ENCODE measurements at places on chromosomes 3 and 15. TPM values are rescaled to one million over a fixed set of nuclear protein-coding genes. Genes with fewer than 3 reads are reported as not detected.

- H3K4me3 ChIP-seq: no peak overlapping the region
- H3K27ac ChIP-seq: no peak overlapping the region
- no peaks in the 10 kb centered on the region for H3K27me3 ChIP-seq
- H3K36me3 ChIP-seq: no peaks in the 10 kb centered on the region
- no peaks in the 10 kb centered on the region for H3K4me1 ChIP-seq
- no peak for DNase-seq
These were observed 485.1 kb downstream of the TBL1XR1 start for GRCh38 chr3:176712191-176712590.

GRCh38 chr3:61613666-61614065, 52.3 kb downstream of the PTPRG start:
- H3K4me1 ChIP-seq: peaks cover 13% of the 10 kb centered on the region
- no peak overlapping the region for H3K27ac ChIP-seq
- H3K36me3 ChIP-seq: no peaks in the 10 kb centered on the region
- no peak for DNase-seq

BCHE gene
- 2.4 TPM for total RNA-seq

CTXND1 gene
- 0.54 TPM for total RNA-seq

DNA sequence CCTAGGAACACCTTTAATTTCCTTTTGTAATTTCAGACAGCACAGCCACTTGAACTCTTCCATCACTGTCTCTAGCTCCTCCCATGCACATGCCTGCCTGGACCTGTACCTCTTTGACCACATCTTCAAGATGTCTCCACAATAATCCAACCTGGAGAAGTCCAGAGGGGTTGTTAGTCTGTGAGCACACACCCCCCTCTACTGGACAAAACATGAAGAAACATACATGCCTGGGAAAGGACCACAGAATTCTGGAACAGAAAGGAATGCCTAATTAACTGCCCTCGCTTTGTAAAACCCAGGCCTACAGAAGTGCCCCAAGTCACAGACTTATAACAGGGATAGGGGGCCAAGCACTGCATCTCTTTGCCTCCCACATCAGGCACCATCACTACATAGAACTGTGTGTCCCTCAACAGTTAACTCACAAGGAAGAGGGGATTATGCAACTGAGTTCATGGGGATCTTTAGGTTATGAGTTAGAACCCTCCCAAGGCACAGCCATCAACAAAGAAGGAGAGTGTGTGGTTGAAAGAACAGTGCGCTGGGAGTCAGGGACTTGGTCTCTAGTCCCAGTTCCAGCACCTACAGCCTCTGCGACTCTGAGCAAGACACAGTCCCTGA, 61.7 kb downstream of the FMN1 start:
- no peak for DNase-seq
- H3K27ac ChIP-seq: no peak overlapping the region
- H3K4me3 ChIP-seq: no peak overlapping the region
- no peaks in the 10 kb centered on the region for H3K27me3 ChIP-seq
- H3K36me3 ChIP-seq: no peaks in the 10 kb centered on the region
- peaks cover 13% of the 10 kb centered on the region for H3K4me1 ChIP-seq

DNA sequence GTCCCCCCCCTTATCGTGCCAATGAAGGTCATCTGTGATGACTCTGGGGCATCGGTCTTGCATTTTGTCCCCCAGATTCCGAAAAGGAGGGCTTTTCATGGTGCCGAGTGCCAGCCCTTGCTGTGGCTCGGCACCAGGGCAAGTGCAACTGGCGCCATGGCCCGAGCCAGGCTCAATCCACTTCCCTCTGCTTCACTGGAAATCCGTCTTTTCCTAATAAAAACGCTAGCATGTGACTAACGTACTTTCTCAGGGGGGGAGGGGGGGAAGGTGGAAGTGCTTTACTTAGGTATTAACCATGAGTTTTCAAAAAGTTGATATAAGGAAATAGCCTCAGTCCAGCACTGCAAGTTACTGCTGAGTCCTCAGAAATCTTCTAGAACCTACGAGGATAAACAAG, 20.5 kb downstream of the TRPM1 start:
- no peak overlapping the region for H3K27ac ChIP-seq
- DNase-seq: no peak
- peak overlapping the region; percentile 27 for H3K4me3 ChIP-seq
- H3K27me3 ChIP-seq: no peaks in the 10 kb centered on the region
- H3K4me1 ChIP-seq: no peaks in the 10 kb centered on the region
- H3K36me3 ChIP-seq: no peaks in the 10 kb centered on the region

GRCh38 chr15:44598892-44599291, 61.9 kb downstream of the EIF3J start:
- H3K36me3 ChIP-seq: no peaks in the 10 kb centered on the region
- no peak overlapping the region for H3K4me3 ChIP-seq
- H3K27ac ChIP-seq: no peak overlapping the region
- no peaks in the 10 kb centered on the region for H3K27me3 ChIP-seq
- H3K4me1 ChIP-seq: no peaks in the 10 kb centered on the region

- H3K36me3 ChIP-seq: no peaks in the 10 kb centered on the region
- no peak overlapping the region for H3K4me3 ChIP-seq
- H3K4me1 ChIP-seq: peaks cover 12% of the 10 kb centered on the region
- no peak overlapping the region for H3K27ac ChIP-seq
These were observed 73.0 kb downstream of the KLF13 start for GRCh38 chr15:31399544-31400171.

PTH1R gene
- total RNA-seq: 5.6 TPM

GRCh38 chr3:33318710-33319380, 41.6 kb downstream of the FBXL2 start:
- H3K4me3 ChIP-seq: no peak overlapping the region
- DNase-seq: no peak
- H3K36me3 ChIP-seq: no peaks in the 10 kb centered on the region

HRG gene
- total RNA-seq: not detected

HEXA gene
- 67.4 TPM for total RNA-seq

GRCh38 chr3:127518456-127519081, 72.0 kb downstream of the TPRA1 start:
- H3K4me1 ChIP-seq: no peaks in the 10 kb centered on the region
- H3K4me3 ChIP-seq: no peak overlapping the region
- no peaks in the 10 kb centered on the region for H3K36me3 ChIP-seq
- no peaks in the 10 kb centered on the region for H3K27me3 ChIP-seq
- no peak overlapping the region for H3K27ac ChIP-seq

- H3K27me3 ChIP-seq: no peaks in the 10 kb centered on the region
- H3K27ac ChIP-seq: no peak overlapping the region
- peaks cover 9% of the 10 kb centered on the region for H3K36me3 ChIP-seq
These were observed 40.1 kb upstream of the TAFA4 start for GRCh38 chr3:68972358-68972979.

GRCh38 chr3:19948226-19948591, 1.3 kb downstream of the RAB5A start:
- H3K36me3 ChIP-seq: no peaks in the 10 kb centered on the region
- H3K27me3 ChIP-seq: no peaks in the 10 kb centered on the region
- DNase-seq: no peak
- peak overlapping the region; percentile 62 for H3K4me3 ChIP-seq
- H3K27ac ChIP-seq: peak overlapping the region; percentile 92

SYNPR gene
- not detected for total RNA-seq

DNA sequence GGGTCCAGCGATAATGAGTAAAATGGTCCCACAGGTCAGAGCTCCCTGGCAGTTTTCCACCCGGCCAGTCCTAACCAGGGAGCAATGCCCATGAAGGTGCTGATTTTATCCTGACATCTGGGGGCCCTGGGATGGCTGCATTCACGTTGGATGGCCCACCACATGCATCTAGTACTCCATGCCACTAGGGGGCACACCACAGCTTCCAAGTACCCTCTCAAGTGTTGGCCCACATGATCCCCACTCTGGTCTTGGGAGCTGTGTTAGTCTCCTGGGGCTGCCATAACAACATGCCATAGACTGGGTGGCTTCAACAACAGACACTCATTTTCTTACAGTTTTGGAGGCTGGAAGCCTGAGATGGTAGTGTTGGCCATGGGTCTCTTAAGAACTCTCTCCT, 225.5 kb downstream of the SLCO3A1 start:
- no peak for DNase-seq
- no peak overlapping the region for H3K27ac ChIP-seq
- no peak overlapping the region for H3K4me3 ChIP-seq
- H3K4me1 ChIP-seq: no peaks in the 10 kb centered on the region
- H3K27me3 ChIP-seq: no peaks in the 10 kb centered on the region

TMEM89 gene
- not detected for total RNA-seq

DNA sequence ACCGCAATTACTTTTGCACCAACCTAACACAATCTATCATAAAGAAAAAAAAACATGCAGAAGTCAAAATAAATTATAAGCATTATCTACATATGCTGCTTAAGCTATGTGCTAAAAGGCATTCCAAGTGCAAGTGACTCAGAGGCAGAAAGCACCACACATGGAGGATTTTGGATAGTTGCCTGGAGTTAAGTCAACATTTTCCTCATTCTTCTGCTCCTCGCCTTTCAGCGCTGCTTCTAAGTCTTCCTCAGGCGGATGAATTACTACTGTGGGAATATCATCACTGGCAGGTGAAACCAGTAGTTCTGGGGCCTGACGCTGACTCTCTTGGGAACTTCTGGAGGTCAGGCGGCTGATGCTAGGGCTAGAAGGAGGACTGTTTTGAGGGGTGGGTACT, 53.1 kb downstream of the SLC4A7 start:
- H3K4me1 ChIP-seq: no peaks in the 10 kb centered on the region
- no peaks in the 10 kb centered on the region for H3K27me3 ChIP-seq
- no peak overlapping the region for H3K4me3 ChIP-seq

- H3K4me1 ChIP-seq: no peaks in the 10 kb centered on the region
- no peaks in the 10 kb centered on the region for H3K36me3 ChIP-seq
- no peak overlapping the region for H3K27ac ChIP-seq
These were observed 440.7 kb upstream of the THBS1 start for GRCh38 chr15:39140060-39140604.

- H3K27me3 ChIP-seq: no peaks in the 10 kb centered on the region
- H3K4me1 ChIP-seq: no peaks in the 10 kb centered on the region
- no peak overlapping the region for H3K27ac ChIP-seq
- H3K4me3 ChIP-seq: no peak overlapping the region
- DNase-seq: no peak
These were observed 159.6 kb downstream of the GBE1 start for GRCh38 chr3:81601707-81602305.

ALDH1A2 gene
- 10.0 TPM for total RNA-seq

GRCh38 chr15:85950101-85950500, 129.6 kb upstream of the AGBL1 start:
- H3K4me3 ChIP-seq: no peak overlapping the region
- no peaks in the 10 kb centered on the region for H3K27me3 ChIP-seq
- no peak overlapping the region for H3K27ac ChIP-seq
- H3K4me1 ChIP-seq: no peaks in the 10 kb centered on the region
- no peak for DNase-seq

- no peak overlapping the region for H3K27ac ChIP-seq
- H3K27me3 ChIP-seq: no peaks in the 10 kb centered on the region
- no peak overlapping the region for H3K4me3 ChIP-seq
- H3K4me1 ChIP-seq: no peaks in the 10 kb centered on the region
- no peaks in the 10 kb centered on the region for H3K36me3 ChIP-seq
- DNase-seq: no peak
These were observed 433.1 kb downstream of the EPHB1 start for GRCh38 chr3:135228201-135228600.

- no peaks in the 10 kb centered on the region for H3K4me1 ChIP-seq
- H3K27me3 ChIP-seq: no peaks in the 10 kb centered on the region
- no peak overlapping the region for H3K4me3 ChIP-seq
- no peak for DNase-seq
- no peaks in the 10 kb centered on the region for H3K36me3 ChIP-seq
These were observed 19.1 kb upstream of the KLF13 start for GRCh38 chr15:31307270-31308184.

- no peak for DNase-seq
- H3K27ac ChIP-seq: no peak overlapping the region
- no peaks in the 10 kb centered on the region for H3K36me3 ChIP-seq
- H3K27me3 ChIP-seq: no peaks in the 10 kb centered on the region
- no peak overlapping the region for H3K4me3 ChIP-seq
- H3K4me1 ChIP-seq: no peaks in the 10 kb centered on the region
These were observed 11.2 kb upstream of the RNU6-1 start for GRCh38 chr15:67850994-67851571.

DNA sequence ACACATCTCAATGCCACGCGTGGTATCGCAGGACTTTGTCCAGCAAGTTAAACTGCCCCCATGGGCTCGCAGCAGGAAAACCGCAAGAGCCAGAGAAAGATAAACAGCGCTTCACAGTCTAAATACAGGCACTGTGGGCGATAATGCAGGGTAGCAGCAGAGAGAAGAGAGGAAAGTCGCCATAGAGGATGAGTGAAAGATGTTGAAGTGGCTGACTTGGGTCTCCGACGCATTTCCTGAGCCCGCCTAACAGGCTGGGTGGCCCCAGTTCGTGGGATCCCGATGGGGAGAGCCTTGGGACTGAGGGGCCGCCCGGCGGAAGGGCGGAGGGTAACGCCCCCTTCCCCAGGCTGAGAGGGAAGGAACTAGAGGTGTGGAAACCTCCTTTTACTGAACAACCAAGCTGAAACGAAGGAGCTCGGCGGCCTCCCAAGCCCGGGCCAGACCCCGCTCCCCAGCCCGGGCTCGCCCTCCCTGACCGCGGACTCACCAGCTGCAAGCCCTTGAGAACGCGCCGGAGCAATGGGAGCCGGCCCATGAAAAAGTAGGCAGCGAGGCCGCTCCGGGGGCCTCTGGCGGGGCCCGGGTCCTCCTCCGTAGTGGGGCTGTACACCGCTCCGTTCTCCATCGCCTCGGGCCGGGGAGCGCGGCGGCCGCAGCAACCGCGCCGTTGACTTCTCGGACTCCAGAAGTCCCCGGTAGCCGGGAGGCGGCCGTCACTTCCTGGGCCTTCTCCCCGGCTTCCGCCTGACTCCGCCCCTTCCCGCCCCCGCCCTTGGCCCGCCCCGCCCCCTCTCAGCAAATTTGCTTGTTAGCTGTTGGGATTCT, at the start of gene CMTM6:
CMTM6 (minus strand) TSS at position 735 of the 828 bp plus-strand sequence; CDS start at position 628, 107 bp downstream.
- peak; percentile 92 for DNase-seq
- H3K4me1 ChIP-seq: peaks cover 5% of the 10 kb centered on the region

DNA sequence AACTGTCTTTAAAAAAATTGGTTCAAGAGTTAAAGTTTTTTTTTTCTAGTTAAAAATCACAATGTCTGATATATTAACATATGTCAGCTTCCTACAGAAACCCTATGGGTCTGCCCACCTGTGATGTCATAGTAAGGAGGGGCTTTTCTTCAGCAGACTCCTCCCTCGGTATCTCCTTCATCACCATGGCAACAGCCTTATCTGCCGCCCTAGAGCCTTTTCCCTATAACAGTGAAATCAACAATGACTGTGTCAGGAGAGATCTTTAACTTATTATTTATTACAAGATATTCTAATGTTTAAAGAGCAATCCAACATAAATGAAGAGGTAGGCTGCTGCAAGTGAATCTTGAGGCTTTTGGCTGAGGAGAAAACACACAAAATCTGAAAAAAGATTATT, 138.7 kb downstream of the PEX5L start:
- no peaks in the 10 kb centered on the region for H3K36me3 ChIP-seq
- no peaks in the 10 kb centered on the region for H3K4me1 ChIP-seq
- no peaks in the 10 kb centered on the region for H3K27me3 ChIP-seq
- H3K27ac ChIP-seq: no peak overlapping the region
